ENCODE measurements at places on chromosomes 3 and 15.
A peak's percentile ranks its signal among the peaks of the same experiment; 100 is the strongest.

GRCh38 chr3:110459021-110459420 is 612.6 kb upstream of the NECTIN3 start:
- no peak for DNase-seq

- DNase-seq = peak; percentile 11
These were observed 63.1 kb upstream of the UBE3A start for GRCh38 chr15:25501828-25502446.

GRCh38 chr15:63226966-63227401 is 37.6 kb downstream of the RAB8B start:
- DNase-seq = no peak

- peak; percentile 66 for DNase-seq
These were observed 59.9 kb downstream of the ZNF621 start for GRCh38 chr3:40584625-40585189.

- DNase-seq = no peak
These were observed 169.5 kb upstream of the C2CD4B start for GRCh38 chr15:62334536-62334935.

- no peak for DNase-seq
These were observed 11.9 kb upstream of the LEKR1 start for GRCh38 chr3:156814295-156814694.

- DNase-seq = no peak
These were observed 349 bp downstream of the PLXNA1 start for GRCh38 chr3:126983276-126983652.

DNA sequence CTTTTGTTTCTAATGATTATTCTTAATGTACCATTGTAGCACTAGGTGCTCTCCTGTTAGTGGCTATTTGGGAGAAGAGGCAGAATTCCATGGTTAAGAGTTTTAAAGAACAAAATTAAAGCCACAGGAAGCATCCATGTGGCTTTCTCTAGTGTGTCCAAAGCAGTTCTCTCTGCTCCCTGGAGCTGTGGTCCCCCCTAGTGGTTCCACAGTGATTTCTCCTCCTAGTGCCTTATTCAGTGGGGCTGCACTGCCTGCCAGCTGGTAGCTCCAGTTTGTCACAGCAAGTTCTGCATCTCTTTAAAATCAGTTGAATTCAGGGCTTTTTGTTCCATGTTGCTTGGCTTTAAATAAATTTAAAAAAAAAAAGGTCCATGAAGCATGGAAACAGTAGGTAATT is 39.6 kb upstream of the FAM98B start:
- DNase-seq = no peak

DNA sequence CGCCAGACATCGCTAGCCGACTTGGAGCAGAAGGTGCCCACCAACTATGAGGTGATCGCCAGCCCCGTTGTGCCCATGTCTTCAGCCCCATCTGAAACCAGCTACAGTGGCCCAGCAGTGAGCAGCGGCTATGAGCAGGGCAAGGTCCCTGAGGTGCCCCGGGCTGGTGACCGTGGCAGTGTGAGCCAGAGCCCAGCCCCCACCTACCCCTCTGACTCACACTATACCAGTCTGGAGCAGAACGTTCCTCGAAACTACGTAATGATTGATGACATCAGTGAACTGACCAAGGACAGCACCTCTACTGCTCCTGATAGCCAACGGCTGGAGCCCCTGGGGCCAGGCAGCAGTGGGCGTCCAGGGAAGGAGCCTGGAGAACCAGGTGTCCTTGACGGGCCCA is 12.9 kb upstream of the APEH start:
- DNase-seq = no peak

DNA sequence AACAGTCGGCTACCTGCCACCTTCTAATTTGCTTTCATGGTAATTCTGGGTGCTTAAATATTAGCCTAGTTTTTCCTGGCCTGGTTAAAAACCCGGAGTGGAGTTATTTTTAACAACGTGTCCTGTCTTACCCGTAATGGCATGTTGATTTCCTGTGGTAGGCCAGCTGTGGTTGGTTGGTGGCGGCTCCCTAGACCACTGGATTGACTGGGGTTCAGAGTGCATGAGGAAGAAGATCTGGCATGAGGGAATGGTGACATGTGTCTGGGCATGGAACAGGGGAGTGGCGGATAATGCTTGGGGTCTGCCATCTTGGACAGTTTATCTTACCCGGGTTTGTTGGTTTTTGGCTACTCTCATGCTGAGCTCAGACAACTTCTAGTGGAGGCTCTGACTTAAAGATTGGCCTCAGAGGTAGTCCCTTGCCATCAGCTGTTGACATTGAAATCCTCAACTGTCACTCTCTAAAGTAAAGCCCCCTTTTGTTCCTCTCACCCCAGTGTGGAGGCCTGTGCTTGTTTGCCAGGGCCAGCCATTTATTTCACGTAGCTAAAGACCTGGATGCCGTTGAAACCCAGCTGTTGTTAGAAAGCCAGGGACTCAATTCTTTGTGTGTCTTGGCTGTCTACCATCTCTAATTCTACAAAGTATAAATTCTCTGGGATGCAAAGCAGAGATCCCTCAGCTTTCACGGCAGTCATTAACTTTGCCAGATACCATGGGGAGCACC is 81.6 kb downstream of the DNASE1L3 start:
- no peak for DNase-seq
